ENCODE measurements at places on chromosomes 1 and 21.

DNA sequence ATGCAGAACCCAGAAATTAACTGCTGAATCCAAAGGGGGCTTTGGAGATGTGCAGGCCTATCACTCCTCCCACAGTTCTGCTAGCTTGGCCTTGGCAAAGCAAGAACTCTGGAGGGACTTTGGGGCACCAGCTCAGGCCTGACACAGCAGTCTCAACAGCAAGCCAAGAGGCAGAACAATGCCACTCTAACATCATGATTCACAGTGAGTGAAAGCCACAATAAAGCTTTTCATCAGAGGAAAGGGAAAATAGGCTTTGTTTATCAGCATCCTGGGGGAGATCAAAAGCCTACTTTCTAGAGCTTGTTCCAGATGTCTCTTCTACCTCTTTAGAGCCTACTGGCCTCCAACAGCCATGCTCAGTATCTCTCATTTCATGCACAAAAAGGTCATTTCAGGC, 283.4 kb downstream of the KCNH1 start:
- DNase-seq, result no peak

- no peak for DNase-seq
Measured at GRCh38 chr21:33015096-33015495, 10.6 kb upstream of the OLIG2 start.

- DNase-seq, result no peak
Measured at GRCh38 chr1:208682664-208683013, 438.5 kb upstream of the PLXNA2 start.

DNA sequence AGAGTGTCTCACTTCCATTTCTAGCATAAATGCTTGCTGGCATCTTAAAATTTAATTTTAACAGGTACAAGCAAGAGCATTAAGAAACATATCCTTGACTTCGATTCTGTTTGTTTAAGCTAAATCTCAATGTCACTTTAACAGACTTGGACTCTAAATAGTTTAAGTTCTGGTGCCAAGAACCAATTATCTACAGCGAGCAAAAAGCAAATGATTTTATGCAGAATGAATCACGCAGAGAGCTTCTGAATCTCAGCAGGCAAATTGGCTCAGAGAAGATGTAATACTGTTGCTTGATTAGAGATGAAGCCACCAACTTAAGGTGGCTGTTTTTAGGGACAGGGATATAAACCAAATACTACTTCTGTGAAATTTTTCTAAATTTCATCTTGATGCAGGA, 117.0 kb upstream of the PLD5 start:
- DNase-seq, result no peak

DNA sequence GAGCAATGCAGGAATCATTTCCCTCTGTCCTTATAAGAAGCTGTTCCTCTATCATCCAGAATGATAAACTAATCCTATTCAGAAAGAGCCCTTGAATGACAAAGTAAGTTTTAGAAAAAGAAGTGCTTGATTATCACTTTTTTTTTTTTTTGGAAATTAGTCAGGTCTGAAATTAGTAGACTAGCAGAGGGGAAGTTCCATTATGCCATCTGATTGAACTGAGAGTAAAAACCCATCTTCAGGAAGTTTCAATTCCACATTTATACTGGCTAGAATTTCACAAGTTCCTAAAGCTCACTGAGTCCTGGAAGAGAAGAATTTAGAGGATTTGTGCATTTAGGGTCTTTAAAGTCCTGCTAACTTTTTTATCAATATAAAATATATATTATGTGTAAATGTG, 128.8 kb upstream of the COA6 start:
- DNase-seq, result no peak

DNA sequence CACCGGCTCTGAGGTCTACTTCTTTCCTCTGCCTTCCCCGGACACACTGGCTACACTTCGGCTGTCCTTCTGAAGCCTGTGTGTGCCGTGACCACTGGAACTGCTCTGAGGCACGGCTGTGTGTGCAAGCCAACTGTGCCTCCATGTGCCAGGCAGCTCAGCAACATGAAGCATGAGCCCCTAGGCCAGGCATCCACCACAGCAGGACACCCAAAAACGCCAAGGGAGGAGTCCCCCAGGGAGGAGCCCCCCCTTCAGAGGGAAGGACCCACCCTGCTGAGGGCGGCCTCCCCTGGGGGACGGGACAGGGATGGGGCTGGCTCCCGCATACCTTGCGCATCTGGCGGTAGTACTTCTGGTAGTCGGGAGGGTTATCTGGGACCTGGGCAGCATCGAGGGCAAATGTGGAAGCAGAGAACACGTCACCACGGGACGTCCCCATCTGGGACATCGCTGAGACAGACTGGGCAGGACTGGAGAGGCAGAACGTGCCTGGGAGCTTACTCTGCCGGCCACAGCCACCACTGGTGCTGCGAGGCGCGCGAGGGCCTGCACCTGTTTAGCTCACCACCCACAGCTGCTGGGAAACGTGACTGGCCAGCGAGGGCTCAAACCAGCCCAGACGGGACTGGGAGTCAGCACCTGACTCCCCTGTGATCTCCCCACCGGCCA, 20.5 kb downstream of the LSS start:
- DNase-seq, result no peak

- DNase-seq, result no peak
Measured at GRCh38 chr1:160030657-160031364, 979 bp downstream of the PIGM start.

GRCh38 chr1:91787919-91788318, 98.0 kb downstream of the TGFBR3 start:
- no peak for DNase-seq

GRCh38 chr1:13760921-13761320, 60.9 kb downstream of the PRDM2 start:
- no peak for DNase-seq

- DNase-seq, result no peak
Measured at GRCh38 chr1:208855403-208855802, 611.2 kb upstream of the PLXNA2 start.

GRCh38 chr1:156100205-156100995, 14.1 kb upstream of the LMNA start:
- DNase-seq, result no peak

- DNase-seq, result no peak
Measured at GRCh38 chr1:94463765-94464330, 45.7 kb downstream of the ABCD3 start.

GRCh38 chr1:62589321-62589720, 8.0 kb upstream of the ANGPTL3 start:
- DNase-seq, result no peak

All from stimulated activated CD8-positive, alpha-beta memory T cell treated with anti-CD3 and anti-CD28 coated beads, Interleukin-15, amount 100 ng/mL, for 48 hours (primary cell).